ENCODE measurements at places on chromosomes 7 and 10.

- no peak for DNase-seq
Observed at GRCh38 chr10:12193193-12193592, 2.5 kb downstream of the NUDT5 start.

DNA sequence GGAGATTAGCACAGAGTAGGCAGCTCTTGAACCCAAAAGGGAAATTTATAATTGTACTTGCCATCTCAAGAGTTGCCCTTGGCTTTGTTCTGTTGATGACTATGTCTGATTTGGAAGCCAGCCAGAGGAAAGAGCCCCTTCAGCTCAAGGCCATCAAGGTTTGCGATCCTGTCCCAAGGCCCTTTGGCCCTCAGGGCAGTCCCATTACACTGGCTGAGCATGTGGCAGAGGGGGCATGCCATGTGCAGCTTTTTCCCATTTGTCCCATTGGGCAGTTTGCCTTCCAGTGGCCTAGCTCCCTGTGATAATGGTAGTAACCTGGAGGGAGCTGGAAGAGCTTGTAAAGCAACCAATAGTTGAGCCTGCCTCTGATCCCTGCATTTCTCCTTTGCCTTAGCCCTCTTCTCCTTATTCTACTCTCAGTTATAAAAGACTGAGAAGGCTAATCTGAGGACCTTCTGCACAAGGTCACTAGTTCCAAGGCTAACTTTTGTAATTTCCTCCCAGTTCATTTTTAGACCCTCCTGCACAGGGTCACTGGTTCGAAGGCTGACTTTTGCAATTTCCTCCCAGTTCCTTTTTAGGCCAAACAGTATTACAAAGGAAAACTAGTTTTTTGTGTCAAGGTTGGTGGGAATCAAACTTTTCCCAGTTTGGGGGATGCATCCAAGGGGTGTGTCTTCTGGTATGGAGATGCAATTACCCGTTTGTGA, 31.0 kb upstream of the ARHGAP12 start:
- no peak for DNase-seq

DNA sequence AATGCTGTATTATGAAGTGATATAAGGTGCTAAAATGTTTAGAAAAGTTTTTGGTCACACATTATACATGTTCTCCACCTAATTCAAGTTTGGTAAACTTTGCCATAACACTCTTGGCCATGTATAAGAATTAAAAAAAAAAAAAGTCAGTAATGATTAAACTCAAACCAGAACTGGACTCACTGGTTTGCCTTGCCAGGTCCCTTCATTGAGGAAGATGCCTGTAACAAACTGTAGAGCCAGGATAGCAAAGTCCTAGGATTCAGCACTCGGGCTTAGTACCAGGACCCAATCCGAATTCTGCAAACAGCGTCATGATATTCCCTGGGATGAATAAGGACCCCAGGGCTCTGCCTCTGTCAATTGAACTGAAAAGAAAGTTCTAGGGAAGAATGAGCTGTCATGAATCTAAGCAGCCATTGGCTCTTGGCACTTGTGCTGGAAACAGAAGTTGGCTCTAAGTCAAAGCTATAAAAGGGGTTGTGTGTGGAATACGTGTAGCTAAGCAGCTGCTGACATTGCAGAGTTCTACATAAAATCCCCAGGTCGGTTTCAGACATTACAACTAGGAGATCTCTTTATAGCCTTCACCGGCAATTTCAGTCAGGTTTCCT, 216.9 kb downstream of the C7orf25 start:
- no peak for DNase-seq

- no peak for DNase-seq
Observed at GRCh38 chr7:18450019-18450418, 45.5 kb upstream of the HDAC9 start.

- no peak for DNase-seq
Observed at GRCh38 chr7:3977391-3977790, 676.3 kb downstream of the SDK1 start.

GRCh38 chr10:125283191-125283835, 123.0 kb upstream of the CTBP2 start:
- no peak for DNase-seq

DNA sequence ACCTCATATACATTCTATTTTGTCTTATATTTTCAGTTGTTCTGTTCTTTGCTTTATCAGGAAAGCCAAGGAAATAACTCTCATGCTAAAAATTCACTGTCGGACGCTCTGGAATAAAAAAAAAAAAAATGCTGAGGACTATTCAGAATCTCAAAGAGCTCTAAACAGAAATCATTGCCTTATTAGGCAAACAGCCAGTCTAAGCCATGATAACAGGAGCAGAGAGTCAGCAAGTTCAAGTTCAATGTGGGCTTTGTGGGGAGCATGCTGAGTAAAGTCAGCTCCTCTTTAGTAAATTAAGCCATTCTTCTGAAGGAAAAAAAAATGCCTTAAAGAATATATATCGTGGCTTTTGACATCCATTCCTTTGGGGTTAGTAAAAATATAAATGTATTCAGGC, 13.6 kb upstream of the FAM13C start:
- no peak for DNase-seq

DNA sequence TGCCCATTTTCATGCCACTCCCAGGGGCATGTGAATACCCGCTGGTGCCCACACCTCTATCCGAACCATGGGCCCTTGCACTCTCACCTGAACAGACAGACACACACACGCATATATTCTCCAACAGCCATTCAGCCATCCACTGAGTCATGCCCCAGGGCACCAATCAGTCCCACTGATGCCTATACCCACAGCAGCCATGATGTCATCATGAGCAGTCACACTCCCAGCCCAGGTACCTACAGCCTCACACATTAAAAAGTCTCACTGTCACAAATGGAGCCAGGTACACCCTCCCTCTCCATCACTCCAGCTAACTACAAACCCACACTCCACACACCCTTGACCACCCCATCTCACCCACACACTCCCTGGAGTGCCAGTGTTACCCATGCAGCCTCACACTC, 12.2 kb downstream of the VSIR start:
- no peak for DNase-seq

- no peak for DNase-seq
Observed at GRCh38 chr7:36708767-36709166, 15.5 kb downstream of the AOAH start.
